ENCODE measurements at places on chromosomes 13 and 19.

DNA sequence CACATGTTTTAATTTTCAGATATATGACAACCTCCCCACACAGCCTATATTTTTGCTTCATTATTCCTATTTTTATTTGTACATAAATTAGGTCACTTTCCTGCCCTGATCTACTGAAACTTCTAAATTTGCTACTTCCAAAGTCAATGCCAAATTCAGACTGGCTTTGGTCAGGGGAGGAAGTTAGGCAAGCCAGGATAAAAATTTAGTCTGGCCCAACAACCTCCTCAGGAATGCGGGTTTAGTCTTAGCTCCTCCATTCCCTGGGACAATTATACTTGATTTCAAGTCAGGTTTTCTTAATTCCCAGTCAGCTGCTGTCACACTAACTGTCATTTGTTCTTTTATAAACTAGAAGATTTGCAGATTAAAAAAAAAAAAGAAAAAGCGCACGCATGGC is 84.3 kb downstream of the TM9SF2 start:
- no peak for DNase-seq

DNA sequence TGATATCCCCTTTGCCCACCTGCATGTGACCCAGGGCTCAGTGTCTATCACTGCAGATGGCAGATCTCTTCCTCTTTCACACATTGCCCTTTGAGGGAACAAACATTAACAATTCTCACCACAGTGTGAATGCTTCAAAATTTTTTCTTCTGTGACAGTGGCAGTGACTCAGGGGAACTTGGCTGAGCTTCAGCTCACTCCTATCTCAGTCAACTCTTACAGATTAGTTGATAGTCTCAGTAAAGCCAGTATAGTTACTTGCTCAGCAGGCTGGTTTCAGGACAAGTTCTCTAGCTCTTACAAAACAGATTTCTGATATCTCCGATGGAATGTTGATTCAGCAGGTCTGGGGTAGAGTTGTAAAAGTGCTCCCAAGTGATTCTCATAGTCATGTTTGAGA is 166.9 kb downstream of the DLEU7 start:
- peak; percentile 7 for DNase-seq

- peak; percentile 91 for DNase-seq
Observed at GRCh38 chr19:10388957-10389356, 8.6 kb upstream of the TYK2 start.

DNA sequence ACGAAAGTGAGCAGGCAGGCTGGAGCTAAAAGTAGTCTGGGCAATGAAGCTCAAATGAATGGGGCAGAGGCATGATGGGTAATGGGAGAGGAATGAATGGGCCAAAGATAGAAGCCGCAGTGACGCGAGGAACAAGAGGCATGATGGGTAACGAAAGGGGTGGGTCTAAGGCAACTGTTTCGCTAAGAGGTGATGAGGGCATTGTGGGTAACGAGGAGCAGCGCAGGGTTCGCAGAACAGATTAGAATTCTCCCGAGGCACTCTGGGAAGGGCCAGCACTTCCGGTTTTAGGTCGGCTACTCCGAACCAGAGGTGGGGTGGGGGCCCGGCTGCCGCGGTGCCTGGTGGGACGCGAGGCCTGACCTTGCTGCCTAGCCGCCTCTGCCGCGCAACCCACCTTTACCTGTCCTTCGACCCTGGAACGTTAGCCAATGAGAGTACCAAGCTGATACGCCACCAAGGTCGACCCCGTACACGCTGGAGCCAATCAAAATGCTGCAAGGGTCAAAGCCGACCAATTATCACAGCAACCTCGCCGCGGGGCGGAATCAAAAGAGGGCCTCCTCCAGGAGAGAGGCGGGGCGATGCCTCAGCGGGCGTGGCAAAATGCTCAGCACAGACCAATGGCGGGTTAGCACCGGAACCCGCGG is 563 bp upstream of the TOMM40 start:
- peak; percentile 100 for DNase-seq

DNA sequence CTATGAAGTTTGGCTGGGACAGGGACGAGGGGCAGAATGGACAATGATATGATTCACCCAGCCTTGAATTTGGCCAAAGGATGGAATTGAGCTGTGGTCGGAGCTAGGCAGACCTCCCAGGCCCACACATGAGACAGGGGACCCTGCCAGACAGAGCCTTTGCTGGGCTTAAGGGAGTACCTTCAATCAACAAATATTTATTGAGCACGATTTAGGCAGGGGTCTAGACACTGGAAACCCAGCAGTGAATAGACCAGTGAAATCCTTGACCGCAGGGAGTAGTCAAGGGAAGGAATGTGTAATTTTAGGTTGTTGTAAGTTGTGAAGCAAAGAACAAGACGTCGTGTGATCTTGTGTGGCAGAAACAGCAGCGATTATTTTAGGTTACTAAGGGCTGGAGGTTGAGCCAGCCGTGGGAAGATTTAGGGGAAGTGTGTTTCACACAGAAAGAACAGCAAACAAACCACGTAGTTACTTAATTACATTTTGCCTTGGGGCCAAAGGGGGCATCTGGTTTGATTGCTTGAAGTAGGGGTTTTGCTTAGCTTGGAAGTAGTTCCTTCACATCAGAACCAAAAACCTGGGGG is 16.9 kb upstream of the AP1M2 start:
- DNase-seq = no peak

GRCh38 chr13:63636316-63636993 is 2220.8 kb upstream of the PCDH20 start:
- no peak for DNase-seq

Measured in K562 (cell line).